HEK293T (cell line): ENCODE measurements at places on chromosomes 7 and 10.

- no peak for DNase-seq
Observed at GRCh38 chr7:148079206-148080080, 511.1 kb upstream of the C7orf33 start.

GRCh38 chr10:86849181-86849894 lies 92.9 kb downstream of the BMPR1A start:
- no peak for DNase-seq

DNA sequence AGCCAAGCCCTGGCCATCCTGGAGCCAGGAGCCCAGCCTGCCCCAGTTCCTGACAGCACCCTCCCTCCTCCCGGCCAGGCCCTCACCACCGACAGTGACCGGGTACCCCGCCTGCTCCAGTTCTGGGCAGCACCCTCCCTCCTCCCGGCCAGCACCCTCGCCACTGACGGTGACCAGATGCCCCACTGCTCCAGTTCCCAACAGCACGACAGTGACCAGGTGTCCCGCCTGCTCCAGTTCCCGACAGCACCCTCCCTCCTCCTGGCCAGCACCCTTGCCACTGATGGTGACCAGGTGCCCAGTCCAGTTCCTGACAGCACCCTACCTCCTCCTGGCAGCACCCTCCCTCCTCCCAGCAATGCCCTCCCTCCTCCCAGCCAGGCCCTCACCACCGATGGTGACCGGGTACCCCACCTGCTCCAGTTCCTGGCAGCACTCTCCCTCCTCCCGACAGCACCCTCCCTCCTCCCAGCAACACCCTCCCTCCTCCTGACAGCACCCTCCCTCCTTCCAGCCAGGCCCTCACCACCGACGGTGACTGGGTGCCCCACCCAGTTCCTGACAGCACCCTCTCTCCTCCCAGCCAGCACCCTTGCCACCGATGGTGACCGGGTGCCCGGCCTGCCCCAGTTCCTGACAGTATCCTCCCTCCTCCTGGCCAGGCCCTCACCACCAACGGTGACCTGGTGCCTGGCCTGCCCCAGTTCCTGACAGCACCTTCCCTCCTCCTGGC lies 40.3 kb downstream of the VIPR2 start:
- DNase-seq = no peak

GRCh38 chr7:85564861-85565260 lies 378.0 kb upstream of the SEMA3D start:
- DNase-seq = no peak

- no peak for DNase-seq
Observed at GRCh38 chr7:27174874-27175625, 930 bp upstream of the HOXA10 start.

GRCh38 chr10:13852872-13853271 lies 266.1 kb downstream of the PRPF18 start:
- DNase-seq = no peak

DNA sequence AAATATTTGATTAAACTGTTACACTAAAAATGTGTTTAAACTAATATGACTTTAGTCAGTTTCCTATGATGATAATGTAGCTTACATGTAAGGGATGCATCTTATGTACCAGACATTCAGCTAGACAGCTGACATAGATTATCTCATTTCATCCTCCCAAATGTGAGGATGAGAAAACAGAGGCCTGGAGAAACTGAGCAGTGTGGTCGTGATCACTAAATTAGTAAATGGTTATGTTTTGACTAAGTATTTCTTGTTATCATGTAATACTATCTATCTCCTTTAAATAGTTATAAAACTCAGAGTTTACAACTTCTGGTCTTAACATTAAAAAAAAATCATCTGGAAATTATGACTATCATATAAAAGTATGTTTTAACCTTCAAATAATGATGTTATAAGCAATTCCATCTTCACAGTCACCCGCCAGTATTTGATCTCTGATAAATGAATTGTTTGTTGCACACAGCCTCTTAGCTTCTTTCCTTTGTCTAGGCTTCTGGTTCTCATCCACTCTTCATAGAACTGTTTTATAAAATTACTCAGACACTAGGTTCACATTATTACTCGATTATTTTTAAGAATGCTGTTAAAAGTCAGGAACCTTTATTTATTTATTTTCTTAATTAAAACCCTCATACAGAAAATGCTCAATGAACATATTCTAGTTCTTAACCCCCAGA lies 33.6 kb upstream of the HDAC9 start:
- no peak for DNase-seq

- no peak for DNase-seq
Observed at GRCh38 chr10:75632805-75633462, 201.5 kb downstream of the LRMDA start.

- peak; percentile 56 for DNase-seq
Observed at GRCh38 chr10:101595591-101596433, 7.7 kb downstream of the DPCD start.

DNA sequence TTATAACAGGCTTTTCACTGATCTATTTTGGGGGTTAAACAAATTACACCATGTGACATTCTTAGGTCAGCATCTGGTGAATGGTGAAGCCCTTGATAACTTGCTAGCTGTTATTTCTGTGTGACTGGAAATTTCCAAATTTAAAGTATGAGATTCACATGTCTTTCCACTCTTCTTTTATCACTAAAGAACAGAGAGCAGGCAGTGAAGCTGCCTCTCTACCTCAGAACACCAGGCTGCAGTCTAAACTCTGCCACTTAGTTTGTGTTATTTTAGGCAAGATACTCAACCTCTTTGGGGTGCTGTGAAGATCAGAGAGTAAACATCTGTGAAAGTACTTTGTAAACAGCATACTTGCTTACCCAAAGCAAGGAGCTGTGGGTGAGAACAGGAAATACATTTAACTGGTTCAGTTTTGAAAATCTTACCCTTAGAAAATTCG lies 15.5 kb upstream of the SP4 start:
- no peak for DNase-seq

- DNase-seq = no peak
Observed at GRCh38 chr7:90232430-90232829, 12.5 kb upstream of the CFAP69 start.

- DNase-seq = no peak
Observed at GRCh38 chr7:142856565-142857245, 1.8 kb downstream of the EPHB6 start.

GRCh38 chr10:101494650-101495049 lies 93.4 kb downstream of the POLL start:
- DNase-seq = no peak

GRCh38 chr10:129655679-129656031 lies 188.6 kb downstream of the MGMT start:
- DNase-seq = no peak

DNA sequence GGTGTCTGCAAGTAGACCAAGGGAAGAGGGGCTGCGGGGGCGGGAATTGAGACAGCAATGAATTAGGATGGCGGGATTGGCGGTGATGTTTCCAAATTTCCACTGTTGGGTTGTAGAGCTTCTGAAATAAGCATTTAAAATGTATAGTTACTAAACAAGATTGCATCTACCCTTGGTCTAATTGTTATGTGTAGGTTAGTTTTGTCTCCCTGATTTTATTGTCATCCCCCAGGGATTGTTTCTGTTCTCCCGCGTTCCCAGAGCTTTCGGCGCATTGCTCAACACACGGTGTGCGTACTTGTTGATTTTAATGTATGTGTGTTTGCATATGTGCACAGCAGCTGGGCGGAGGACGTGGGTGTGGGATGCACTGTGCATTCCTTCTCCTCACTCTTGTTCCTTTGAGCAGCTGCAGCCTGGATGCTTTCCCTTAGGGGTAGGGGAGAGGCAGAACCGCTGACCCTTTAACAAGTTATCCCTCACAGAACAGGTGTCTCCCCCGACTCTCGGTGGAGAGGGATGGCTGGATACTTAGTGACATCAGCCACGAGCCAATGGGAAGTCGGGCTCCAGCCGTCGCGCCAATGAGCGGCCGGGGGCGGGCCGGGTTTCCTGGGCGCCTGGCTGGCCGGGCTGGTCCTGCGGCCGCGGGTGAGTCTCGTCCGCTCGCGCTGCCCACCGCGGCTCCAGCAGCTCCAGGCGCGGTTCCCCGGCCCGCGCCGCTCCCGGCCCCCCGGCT lies at the start of gene TSPAN33:
Gene TSPAN33, plus strand, starts transcription at position 613 of the 739 bp plus-strand sequence. CDS start 274 bp downstream, outside the sequence.
- DNase-seq = peak; percentile 92

DNA sequence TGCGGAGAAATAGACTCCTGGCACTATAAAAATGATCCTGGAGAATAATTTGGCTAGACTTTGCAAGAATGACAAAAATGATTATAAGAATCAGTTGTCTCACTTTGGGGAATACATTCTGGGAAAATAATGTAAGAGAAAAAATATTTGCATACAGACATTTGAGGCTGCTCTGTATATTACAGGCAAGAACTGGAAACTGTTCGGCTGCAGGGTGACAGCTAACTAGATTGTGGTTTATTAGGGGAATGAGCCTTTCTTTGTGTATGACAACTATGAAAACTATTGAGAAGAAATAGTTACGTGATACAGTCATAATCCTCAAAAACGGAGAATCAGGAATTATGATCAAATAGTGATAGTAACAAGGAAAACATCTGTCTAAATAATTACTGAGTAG lies 8.6 kb downstream of the TRIM56 start:
- DNase-seq = no peak

GRCh38 chr10:128850647-128851046 lies 616.4 kb upstream of the MGMT start:
- no peak for DNase-seq

GRCh38 chr10:18577823-18578685 lies 73.3 kb downstream of the NSUN6 start:
- no peak for DNase-seq

DNA sequence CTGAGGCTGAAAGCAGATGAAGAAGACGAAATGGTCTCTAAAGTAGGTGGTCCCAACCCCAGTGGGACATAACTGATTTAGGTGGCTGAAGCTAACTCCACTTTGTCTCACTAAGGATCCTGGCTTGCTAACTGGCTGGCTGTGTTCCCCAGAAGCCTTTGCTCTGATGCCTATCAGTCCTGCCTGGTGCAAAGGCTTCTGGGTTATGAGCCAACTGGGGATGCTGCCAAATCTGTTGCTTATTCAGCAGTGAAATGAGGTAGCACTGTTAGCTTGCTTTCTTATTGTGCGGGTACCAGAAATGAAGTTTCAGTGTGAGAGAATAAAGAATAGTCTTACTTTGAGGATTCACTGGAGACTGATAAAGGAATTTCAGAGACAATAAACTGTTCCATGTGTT lies 18.1 kb downstream of the PRKG1 start:
- no peak for DNase-seq

DNA sequence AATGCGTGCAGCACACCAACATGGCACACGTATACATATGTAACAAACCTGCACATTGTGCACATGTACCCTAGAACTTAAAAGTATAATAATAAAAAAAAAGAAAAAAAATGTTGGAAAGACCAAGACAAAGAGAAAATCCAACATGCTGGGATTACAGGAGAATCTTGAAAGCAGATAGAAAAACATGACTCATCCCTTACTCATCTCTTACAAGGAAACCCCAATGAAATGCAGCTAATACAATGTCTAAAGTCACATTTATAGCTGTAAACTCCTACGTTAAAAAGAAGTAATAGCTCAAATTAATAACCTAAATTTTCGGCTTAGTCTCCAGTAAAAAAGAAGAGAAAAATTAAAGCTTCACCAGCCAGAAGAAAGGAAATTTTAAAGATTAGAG lies 47.5 kb upstream of the DGKB start:
- DNase-seq = no peak

GRCh38 chr7:8060241-8060640 lies 91.6 kb downstream of the GLCCI1 start:
- no peak for DNase-seq

DNA sequence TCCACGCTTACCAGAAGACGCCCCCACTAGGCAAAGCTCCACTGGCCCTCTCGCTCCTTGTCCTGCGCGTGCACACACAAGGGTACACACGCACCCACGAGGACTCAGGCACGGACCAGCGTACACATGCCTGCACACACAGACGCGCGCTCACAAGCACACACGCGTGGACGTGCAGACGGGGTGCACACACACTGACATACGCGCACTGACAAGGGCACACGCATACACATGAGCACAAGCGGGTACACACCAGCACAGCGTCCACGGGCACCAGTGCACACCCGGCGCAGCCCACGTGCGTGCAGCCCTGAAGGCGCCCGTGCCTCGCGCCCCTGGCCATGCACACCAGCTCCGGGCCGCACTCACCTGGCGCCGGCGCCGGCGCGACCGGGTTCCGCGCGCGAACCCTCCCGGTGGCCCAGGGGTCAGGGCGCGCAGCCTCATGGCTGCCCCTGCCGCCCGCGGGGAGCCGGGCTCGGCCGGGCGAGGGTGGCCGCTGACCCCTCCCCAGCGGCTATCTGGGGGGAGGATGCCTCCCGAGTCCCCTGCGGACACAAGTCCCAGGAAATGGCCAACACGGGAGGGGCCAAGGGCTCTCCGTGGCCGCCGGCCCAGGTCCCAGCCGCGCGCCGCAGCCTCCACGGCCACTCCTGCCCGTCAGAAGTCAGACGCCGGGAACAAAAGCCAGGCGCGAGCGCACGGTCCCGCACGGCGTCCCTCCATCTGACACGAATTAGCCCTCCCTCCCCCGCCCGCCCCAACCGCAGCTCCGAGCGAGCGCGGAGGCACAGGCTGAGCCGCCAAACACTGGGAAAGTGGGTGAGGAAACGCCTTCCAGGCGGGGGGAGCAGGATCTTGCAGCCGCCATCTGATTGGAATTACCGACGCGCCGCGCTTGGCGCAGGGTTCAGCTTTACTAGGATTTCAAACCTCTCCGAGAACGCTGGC lies 45.0 kb downstream of the TNS3 start:
- DNase-seq = no peak

DNA sequence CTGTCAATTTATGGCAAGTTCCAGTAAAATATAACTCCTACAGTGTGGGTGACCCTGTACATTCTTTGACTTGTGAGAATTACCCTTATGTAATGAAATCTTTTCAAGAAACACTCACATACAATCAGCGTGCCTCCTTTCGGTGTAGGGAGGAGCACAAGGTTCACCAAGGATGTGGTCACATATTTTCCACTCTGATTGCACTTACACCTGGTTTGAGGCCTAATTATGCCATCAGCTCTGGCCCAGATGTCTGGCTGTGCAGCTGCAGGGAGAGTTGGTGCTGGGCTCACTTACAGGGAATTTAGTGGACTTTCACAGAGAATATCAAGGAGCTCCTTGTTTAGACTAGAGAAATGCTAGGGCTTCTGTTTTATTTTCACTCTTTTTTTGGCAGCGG lies 146.0 kb upstream of the STEAP4 start:
- DNase-seq = no peak

DNA sequence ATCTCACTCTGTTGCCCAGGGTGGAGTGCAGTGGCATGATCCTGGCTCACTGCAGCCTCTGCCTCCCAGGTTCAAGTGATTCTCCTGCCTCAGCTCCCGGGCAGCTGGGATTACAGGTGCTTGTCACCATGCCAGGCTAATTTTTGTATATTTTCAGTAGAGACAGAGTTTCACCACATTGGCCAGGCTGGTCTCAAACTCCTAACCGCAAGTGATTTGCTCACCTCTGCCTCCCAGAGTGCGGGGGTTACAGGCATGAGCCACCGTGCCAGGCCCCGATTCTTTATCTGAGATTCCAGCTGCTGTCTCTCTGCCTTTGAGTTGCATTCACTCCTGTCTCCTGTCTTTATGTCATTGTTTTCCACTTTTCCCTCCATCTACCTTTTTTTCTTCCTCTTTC lies 168.7 kb downstream of the TMEM178B start:
- DNase-seq = no peak
